ENCODE measurements at places on chromosomes 5 and 9.

DNA sequence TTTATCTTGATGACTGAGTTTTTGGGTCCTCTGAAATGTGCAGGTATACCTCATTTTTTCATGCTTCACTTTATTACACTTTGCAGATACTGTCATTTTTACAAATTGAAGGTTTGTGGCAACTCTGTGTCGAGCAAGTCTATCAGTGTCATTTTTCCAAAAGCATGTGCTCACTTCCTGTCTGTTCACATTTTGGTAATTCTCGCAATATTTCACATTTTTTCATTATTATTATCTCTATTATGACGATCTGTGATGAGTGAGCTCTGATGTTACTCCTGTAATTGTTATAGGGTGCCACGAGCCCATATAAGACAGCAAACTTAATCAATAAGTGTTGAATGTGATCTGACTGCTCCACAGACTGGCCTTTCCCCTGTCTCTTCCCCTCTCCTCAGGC is 73.4 kb upstream of the FBXW11 start:
- no peak for DNase-seq

- no peak for DNase-seq
Measured at GRCh38 chr9:11135851-11136250, 523.0 kb upstream of the PTPRD start.

GRCh38 chr5:39674209-39675082 is 249.7 kb upstream of the DAB2 start:
- no peak for DNase-seq

DNA sequence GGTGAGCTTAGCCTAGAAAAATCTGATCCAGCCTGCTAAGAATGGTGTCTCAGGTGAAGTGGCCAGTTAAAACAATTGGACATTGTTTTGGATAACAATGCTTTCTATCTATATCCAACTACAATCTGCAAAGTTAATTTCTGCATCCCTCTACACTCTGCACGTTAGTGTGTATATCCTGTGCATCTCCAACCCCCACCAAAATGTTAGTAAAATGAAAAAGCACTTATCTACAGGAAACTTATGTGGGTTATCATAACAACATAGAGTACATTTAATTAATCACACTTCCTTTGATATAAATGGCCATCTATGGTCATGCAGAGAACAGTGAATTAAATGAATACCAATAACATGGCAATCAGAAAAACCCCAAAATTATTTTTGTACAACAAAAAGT is 158.7 kb downstream of the NFIB start:
- no peak for DNase-seq

DNA sequence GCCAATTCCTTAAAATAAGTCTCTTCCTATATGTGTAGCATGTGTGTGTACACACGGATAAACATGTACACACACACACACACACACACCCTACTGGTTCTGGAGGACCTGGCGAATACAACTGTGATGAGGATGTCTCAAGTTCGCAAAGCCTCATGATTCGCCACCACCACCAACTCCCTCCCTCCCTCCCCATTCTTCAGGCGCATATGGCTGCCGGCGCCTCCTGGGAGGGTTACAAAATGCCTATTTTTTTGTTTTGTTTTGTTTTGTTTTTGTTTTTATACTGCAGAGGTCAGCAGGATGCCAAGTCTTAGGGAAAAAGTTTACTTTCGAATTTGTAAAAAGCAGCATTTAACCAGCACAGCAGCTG is 88.0 kb downstream of the DAP start:
- no peak for DNase-seq

- no peak for DNase-seq
Measured at GRCh38 chr9:91494751-91495150, 71.1 kb upstream of the NFIL3 start.

DNA sequence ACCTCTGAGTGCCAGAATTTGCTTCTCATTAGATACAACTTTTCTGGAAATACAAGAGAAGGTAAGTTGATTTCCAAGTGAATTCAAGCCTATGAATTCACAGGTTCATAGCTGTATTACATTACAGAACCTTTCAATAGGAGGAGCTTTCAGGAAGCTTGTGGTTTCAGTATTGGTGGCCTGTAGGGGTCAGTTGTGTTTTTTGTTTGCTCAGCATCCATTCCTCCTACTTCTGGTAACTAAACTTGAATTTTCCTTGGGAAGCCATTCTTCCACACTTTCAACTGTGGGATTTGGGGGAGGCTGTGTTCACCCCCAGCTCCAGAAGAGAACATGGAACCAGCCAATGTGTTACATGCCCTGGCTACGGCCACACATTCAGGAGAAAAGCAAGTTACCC is 5.6 kb upstream of the CYSTM1 start:
- DNase-seq = no peak

- no peak for DNase-seq
Measured at GRCh38 chr9:132082188-132082587, 2.5 kb upstream of the MED27 start.

DNA sequence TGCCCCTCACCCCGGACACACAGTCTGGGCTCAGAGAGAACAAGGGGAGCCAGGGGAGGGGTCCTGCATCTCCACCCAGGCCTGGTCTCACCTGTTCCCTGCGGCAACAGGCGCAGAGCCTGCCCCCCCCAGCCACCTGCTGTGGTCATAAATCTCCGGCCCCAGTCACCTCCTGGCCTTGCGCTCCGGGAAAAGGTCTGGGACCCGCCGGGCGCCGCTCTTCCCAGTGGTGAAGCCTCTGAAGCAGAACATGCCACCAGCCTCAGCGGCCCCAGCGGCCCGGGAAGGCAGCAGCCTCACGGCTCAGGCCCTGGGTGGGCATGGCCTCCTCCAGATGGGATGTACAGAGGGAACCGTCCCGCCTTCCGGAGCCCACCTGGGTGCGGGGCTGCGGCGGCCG is 20.6 kb downstream of the NOTCH1 start:
- DNase-seq = no peak

GRCh38 chr5:101846496-101846895 is 449.6 kb downstream of the SLCO4C1 start:
- DNase-seq = no peak

- no peak for DNase-seq
Measured at GRCh38 chr9:113640418-113640817, 176.9 kb downstream of the RGS3 start.

DNA sequence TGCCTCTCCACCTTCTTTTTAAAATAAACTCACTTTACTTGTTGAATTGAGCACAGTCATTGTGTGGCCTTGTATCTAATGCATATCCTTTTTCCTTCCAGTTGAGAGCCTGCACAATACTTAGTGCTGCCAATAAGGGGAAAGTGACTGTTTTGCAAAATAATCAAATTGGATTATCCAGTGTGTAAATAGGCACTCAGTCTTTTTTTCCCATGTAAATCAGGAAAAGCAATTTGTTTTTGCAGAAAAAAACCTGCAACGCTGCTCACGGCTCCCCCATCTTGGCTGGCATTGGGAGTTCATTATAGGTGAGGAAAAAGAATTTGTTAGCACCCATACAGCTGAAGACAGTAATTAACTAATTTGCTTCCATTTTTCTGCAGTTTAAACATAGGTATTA is 299.9 kb downstream of the CSNK1G3 start:
- DNase-seq = no peak

GRCh38 chr5:170481849-170482248 is 22.0 kb upstream of the KCNIP1 start:
- no peak for DNase-seq

DNA sequence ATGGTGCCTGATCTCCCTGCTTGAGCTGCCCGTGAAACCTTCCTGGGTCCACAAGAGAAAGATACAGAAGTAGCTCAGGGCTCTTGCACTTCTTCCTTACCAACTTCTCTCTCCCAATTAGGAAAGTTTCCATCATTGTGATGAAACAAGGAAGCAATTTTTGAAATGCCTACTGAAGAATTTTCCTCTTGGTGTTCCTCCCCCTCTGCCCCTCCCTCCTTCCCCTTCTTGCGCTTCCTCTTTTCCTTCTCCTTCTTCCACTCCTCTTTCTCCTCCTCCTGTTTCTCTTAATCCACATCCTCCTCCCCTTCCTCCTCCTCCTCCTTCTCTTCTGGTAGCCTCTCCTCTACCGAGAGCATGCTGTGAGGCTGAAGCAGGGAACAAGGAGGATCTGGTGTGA is 36.3 kb upstream of the OTULINL start:
- DNase-seq = no peak

DNA sequence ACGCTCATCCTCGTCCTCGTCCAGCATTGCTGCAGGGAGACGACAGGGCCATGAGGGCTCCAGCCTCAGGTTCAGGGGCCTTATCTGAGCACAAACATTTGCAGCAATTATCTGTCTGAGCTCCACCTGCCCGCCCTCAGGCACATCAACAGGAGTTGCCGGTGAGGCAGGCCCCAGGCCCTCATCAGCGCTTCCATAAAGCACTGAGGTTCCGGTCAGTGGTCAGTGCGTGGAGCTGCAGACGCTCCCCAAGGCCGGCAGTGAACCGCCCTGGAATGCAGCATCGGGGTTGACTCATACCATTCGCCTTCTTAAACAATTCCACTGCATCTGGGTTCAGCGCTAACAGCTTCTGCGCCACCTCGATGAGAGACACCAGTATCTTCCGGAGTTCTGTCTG is 15.2 kb downstream of the UBAC1 start:
- DNase-seq = no peak

DNA sequence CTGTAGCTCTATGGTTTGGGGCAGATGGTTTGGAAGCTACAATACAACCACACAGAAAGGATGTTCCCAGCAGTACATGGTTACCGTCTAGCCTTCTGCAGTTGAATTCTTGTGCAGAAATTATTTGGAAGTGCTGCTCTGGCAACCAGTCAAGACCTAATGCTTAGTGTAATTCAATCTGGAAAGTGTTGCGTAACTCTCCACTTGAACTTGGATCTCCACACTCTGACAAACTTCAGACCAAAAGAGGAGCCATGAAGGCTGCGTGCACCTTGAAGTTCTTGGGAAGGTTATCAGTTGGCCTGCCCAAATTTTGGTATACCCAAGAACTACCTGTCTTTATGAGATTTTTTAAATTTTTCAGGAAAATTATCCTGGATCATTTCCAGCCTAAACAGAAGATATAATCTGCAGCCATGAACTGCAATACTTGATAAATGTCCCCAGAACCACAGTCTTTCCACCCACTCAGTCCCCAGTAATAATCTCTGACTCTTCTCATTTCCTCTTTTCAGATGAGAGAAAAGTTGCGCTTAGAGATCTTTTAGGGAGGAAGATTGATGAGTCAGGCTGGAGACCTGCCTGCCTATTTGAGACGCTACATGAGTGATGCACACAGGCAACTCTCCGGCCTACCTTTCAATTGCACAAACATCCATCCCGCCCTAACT is 159.9 kb downstream of the FANCC start:
- no peak for DNase-seq

- DNase-seq = no peak
Measured at GRCh38 chr5:149383399-149383798, 4.3 kb upstream of the IL17B start.

GRCh38 chr5:175752826-175753535 is 95.1 kb downstream of the HRH2 start:
- no peak for DNase-seq

DNA sequence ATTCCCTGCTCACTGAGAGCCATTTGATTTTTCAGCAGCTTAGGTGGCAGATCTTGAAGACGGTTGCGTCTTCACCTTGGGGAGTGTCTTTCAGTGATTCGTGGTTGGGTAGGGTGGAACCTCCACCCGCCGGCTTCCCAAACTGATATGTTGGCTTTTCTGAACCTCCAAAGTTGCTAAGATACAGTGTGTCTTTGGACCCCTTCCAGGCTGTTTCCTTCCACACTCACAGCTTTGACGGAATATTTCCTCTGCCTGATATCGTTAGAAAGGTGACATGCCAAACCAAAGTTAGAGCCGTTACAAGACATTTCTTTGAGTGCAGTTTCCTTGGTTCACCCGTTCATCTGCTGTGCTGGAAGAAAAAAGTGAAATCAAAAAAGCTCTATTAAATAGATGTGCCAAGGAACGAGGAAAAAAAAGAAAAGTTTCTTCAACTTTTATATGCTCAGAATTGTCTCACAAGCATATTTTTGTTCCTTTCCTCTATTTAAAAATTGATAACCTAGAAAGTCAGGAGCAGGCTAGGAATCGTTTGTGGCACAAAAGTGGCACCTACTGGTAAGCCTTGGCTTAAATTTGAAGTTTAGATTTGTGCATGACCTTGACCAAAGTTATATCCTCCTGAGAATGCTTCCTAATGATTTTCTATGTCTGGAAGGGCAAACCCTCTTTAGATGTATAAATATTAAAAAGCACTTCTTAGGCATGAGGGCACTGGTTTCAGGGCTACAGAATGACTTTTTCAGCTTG is 270.7 kb upstream of the WWC1 start:
- no peak for DNase-seq

GRCh38 chr9:110298043-110298605 is 39.5 kb downstream of the TXNDC8 start:
- no peak for DNase-seq

DNA sequence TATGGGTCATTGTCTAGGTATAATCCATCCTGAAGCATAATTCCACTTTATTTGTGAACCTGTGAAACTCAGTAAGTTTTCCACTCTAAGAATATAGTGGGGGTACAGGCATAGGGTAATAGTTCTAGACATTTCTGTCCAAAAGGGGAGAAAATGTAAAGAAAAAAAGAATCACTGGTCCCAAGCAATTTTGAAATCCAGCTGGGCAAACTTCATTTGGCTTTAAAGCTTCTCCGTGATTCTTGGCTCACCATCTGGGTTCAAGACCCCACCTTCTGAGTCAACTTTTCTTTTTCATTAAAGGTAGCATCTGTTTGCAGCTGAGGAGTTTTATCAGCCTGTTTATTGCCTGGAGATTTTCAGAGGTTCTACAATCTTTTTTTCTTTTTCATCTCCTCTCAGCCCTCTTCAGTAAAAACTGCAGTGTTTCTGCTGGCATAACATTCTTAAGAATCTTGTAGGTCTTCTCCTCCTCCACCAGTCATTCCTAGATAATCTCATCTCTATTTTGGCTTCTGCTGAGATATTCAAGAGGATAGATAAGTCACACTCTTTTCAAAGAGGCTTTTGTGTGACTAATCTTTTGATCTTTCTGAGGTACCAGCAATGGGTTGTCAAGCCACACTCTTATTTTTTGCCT is 126.1 kb upstream of the PITX1 start:
- no peak for DNase-seq

DNA sequence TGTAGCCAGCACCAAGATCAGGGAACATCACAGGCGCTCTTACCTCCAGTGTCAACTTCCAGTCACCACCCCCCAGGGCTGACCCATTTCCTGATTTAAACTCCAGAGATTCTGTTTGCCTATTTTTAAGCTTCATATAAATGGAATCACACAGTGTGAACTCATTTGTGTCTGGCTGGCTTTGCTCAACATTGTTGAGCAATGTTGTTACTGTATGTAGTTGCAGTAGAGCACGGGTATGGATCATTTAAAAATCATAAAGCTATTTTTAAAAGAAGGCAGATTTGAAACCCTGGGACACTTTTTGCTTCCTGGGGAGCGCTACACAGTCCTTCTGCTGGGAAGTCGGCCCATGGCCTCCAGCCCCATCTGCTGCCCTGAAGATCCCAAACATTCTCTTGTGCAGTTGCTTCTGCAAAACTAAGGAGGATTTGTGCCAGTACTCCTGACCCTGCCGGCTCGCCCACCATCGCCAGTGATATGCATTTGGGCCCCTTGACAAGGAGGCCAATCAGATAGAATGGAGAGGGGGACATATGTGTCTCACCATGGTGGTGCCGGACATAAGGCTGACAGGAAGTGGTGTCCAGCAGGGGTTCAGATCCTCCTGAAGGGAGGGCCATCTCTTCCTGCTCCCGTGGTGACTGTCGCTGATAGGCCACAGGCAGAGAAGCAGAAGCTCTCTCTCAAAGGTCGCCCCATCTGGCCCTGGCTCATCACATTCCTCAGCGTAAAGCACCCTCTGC is 13.3 kb downstream of the DCANP1 start:
- DNase-seq = no peak

GRCh38 chr9:21286659-21287058 is 18.5 kb downstream of the IFNA5 start:
- DNase-seq = no peak

Data from activated naive CD4-positive, alpha-beta T cell (primary cell).